ENCODE measurements at places on chromosomes 6 and 20.

DNA sequence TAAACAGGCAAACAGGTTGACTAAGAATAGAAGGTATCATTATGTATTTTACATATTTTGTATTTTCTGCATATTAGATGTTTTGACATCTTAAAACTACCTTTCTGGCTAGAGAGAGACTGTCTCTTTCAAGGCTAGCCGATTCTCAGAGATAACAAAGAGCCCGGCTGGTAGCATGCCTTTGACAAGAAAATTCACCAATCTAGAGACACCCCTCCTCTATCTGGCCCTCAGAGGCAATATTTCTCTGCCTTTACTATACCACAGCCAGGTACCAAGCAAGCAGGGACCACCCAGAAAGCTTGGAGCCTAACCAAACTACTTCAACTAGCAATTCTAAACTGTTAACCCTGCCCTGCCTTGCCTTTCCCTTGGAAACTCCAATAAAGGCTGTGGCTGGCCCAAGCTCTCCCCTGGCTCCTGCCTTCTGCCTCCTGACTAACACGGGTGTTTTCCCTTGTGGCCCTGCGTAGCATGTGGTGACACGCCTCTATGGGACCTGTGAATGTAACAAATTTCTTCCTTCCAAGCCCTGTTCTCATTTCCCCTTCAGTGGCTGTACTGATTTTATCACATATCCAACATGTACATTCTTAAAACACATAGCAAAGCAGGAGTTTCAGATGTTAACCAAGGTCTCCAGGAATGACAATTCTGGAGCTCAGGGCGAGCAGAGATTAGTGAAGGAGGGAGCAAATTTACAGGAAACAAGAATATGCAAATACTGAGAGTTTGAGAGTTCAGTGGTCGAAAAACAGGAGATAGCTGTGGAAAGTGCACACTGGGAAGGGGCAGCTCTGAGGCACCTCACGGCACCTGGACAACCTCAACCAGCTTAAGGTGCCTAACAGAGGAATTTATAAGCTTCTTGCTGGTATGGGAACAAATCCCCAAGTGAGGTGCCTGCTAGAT, 120.8 kb downstream of the BACH2 start:
- no peak for DNase-seq

GRCh38 chr6:40328386-40328985, 258.7 kb downstream of the LRFN2 start:
- no peak for DNase-seq

- no peak for DNase-seq
Measured at GRCh38 chr6:49653438-49653837, 16.8 kb upstream of the RHAG start.

GRCh38 chr6:170370416-170370815, 63.9 kb downstream of the FAM120B start:
- no peak for DNase-seq

GRCh38 chr6:33997265-33997664, 148.6 kb downstream of the GRM4 start:
- no peak for DNase-seq

GRCh38 chr6:31407699-31408098, 4.3 kb downstream of the MICA start:
- no peak for DNase-seq

GRCh38 chr6:111777357-111777756, 95.9 kb downstream of the FYN start:
- no peak for DNase-seq

GRCh38 chr6:67175101-67175500, 1460.0 kb upstream of the ADGRB3 start:
- DNase-seq, result no peak

- peak; percentile 30 for DNase-seq
Measured at GRCh38 chr20:4122926-4123325, 107.6 kb upstream of the RNF24 start.

DNA sequence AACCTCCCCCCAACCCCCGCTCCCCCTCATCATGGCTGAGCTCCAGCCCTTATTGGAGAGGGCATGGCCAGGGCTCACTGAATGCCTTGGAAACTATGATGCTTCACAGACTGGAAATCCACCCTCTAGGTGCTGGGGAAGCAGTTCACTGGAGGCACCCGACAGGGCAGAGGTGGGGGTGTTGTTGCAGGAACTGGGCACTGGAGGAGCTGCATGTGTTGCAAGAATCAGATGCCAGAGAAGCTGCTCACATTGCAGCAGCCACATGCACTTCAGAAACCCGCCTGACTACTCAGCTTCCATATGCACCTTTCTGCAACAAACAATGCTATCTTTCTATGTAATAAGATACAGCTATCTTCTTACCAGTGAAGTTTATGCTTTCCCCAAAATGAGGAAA, 7.9 kb upstream of the TBPL1 start:
- no peak for DNase-seq

DNA sequence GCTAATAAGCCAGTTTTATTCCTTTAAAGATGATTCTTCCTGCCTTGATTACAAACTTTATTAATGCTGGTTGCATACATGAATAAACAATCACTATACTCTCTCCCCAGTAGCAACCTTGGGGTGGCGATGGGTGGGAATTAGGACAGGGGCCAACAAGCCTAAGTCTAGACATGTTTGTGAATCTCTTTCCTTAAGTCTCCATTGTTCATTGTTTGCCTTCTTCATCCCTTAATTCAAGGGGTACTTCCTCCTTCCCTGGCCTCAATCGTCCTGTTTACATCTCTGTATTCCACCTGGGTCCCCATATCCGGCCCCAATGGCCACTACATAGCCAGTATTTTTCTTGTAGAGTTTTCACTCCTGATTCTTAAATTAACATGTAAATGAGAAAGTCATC, 66.0 kb downstream of the ARHGAP18 start:
- DNase-seq, result no peak

DNA sequence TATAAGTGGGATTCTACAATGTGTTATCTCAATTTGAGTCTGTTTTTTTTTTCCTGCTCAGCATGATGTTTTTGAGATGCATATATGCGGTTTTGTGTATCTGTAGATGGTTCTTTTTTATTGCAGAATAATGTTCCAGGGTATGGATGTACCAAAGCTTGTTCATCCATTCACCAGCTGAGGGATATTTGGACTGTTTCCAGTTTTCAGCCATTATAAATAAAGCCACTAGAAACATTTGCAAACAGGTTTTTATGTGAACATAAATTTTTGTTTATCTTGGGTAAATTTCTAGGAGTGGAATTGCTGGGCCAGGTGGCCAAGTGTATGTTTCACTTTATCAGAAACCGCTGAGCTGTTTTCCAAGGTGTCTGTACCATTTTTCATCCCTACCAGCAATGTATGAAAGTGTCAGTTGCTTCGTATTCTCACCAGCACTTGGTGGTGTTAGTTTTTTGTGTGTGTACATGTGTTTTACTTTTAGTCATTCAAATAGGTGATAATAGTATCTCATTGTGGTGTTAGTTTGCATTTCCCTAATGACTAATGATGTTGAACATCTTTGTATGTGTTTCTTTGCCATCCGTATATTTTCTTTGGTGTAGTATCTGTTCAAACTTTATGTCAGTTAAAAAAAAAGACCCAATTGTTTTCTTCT, 124.2 kb downstream of the CEBPB start:
- no peak for DNase-seq

GRCh38 chr6:64256483-64256882, 620.9 kb downstream of the PHF3 start:
- no peak for DNase-seq

- no peak for DNase-seq
Measured at GRCh38 chr6:29916741-29917140, 25.6 kb upstream of the HLA-A start.

- DNase-seq, result peak; percentile 54
Measured at GRCh38 chr6:25556516-25556915, 95.5 kb upstream of the SCGN start.

GRCh38 chr20:62505337-62506045, 29.7 kb upstream of the GATA5 start:
- no peak for DNase-seq

GRCh38 chr6:159445351-159445750, 247.7 kb downstream of the SOD2 start:
- DNase-seq, result no peak

GRCh38 chr20:59561614-59562277, 42.6 kb upstream of the PHACTR3 start:
- no peak for DNase-seq

- DNase-seq, result no peak
Measured at GRCh38 chr6:138569970-138570724, 70.9 kb upstream of the NHSL1 start.

DNA sequence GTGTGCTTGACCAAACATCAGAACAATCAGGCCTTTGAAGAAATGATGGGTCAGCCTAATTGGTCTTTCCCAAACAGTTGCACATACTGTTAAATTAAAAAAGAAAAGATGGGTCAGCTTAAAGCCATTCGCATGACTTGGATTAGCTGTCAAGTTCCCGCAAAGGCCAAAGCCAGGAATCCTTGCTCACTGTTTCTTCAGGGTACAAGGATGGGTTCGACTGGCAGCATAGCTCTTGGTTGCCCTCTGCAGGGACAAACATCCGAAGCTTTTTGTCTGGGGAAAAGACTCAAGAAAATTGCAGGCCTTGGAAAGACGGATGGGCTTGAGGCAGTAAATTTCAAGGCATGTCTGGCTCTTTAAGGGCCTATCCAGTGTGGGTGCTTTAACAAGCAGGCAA, 168.0 kb downstream of the HDGFL1 start:
- peak; percentile 71 for DNase-seq

- no peak for DNase-seq
Measured at GRCh38 chr6:10419749-10420545, 5.1 kb upstream of the TFAP2A start.

GRCh38 chr6:7424967-7425807, 35.6 kb downstream of the RIOK1 start:
- DNase-seq, result no peak

- DNase-seq, result no peak
Measured at GRCh38 chr20:48681873-48682426, 145.8 kb downstream of the PREX1 start.

DNA sequence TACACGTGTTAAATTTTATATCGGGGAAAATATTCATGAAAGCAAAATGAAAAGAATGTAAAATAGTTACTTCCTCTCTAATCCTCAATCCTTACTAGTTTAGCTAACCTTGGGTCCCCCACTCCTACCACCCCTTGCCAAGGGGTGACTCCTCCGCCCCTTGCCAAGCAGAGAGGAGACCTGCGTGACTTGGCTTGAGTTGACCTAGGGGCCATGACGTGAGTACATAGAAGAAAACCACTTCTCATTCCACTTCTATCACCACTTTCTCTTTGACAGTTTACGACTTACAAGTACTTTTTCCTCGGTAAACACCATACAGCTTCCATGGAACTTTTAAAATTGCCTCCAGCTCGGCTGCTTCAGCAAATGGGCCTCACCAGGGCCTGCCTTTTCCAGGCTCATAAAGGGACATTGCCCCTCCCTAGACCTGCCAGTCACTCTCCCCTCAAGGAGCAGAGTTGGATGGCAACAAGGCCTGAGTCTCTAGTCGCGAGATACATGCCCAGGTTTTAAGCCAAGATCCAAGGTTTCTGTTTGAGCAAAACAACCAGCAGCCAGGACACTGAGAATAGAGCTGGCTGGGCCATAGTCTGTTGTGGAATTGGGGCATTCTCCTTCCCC, 29.9 kb downstream of the SDCBP2 start:
- DNase-seq, result no peak

GRCh38 chr6:90790058-90790457, 203.2 kb upstream of the MAP3K7 start:
- no peak for DNase-seq

DNA sequence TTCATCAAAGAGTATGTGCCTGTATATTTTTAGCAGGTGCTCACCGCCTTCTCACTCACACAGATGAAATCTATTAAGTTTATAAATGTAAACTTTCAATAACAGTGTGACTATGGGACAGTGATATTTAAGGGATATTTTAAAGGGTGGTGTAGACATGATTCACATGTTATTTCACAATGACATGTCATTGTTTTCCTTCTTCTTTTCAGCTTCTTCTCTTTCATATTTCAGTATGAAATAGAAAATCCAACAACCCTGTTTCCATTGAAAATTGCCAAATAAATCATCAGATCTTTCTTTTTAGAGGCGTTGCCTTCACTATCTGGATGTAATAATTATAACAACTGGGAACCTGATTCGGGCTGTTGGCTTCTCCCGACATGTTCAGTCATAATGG, 54.8 kb downstream of the PFDN4 start:
- DNase-seq, result no peak

GRCh38 chr6:38877721-38878120, 162.6 kb downstream of the DNAH8 start:
- DNase-seq, result no peak

DNA sequence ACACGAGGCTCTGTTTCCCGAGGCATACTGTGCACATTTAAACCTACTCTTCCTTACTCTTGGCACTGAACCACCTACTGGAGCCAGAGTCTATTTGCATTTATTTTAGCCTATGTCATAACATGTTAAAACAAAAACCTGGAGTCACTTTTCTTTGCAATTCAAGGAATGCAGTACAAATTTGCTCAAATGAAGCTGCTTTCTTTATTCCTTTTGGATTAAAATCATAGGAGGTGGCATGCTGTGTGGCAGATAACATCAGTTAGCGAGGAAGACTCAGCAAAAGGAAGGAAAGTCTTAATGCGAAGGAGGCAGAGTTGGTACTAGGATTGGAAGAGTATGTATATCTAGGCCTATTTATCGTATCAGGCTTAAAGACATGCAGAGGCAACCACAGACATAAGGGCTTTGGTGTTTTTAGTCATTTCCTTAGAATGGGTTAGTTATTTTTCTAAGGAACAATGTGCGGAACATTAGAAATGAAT, 92.9 kb downstream of the SAMD3 start:
- no peak for DNase-seq

GRCh38 chr20:35586751-35587425, 28.7 kb upstream of the SPAG4 start:
- no peak for DNase-seq

DNA sequence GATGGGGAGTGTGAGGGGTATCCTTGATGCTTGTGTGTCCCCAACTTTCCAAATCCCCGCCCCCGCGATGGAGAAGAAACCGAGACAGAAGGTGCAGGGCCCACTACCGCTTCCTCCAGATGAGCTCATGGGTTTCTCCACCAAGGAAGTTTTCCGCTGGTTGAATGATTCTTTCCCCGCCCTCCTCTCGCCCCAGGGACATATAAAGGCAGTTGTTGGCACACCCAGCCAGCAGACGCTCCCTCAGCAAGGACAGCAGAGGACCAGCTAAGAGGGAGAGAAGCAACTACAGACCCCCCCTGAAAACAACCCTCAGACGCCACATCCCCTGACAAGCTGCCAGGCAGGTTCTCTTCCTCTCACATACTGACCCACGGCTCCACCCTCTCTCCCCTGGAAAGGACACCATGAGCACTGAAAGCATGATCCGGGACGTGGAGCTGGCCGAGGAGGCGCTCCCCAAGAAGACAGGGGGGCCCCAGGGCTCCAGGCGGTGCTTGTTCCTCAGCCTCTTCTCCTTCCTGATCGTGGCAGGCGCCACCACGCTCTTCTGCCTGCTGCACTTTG, at the start of gene TNF:
Gene TNF (plus strand): TSS at position 231 of the 567 bp plus-strand sequence. CDS start 177 bp downstream, at position 408.
- DNase-seq, result no peak
